Foreskin fibroblast (primary cell): ENCODE measurements at places on chromosomes 5 and 9.

DNA sequence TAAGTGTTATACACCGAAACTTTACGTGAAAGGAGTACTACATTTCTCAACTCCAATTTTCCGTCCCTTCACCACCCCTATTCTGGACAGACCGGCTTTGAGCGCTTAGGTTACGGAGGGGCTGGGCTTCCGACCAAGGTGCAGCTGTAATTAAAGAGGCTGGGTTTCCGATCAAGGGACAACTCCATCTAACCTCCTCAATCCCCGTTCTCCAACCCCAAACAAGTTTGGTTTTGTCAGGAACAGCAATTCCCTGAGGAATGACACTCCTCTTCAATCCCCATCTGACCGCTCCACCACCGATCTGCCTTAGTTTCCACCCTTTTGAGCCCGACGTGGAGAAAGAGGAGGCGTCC is 577 bp downstream of the TUT7 start:
- no peak for DNase-seq

DNA sequence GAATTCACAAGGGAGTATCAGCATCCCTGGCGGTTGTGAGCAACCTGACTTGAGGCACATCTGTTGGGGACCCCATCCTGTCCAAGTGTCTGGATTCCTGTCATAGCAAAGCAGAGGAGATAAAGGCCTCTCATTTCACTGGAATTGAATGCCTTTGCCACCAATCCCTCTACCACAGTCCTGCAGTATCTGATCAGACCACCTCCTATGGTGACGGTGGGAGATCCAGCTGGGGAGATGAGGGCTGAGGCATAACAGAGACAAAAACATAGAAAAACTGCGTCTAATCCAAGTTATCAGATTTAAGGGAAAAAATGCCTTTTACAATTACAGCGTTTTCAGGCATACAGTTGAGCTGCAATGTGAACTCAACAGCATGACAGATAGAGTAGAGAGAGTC is 160.7 kb upstream of the TRPC7 start:
- no peak for DNase-seq

GRCh38 chr9:92895812-92896436 is 18.1 kb upstream of the ZNF484 start:
- DNase-seq = no peak

DNA sequence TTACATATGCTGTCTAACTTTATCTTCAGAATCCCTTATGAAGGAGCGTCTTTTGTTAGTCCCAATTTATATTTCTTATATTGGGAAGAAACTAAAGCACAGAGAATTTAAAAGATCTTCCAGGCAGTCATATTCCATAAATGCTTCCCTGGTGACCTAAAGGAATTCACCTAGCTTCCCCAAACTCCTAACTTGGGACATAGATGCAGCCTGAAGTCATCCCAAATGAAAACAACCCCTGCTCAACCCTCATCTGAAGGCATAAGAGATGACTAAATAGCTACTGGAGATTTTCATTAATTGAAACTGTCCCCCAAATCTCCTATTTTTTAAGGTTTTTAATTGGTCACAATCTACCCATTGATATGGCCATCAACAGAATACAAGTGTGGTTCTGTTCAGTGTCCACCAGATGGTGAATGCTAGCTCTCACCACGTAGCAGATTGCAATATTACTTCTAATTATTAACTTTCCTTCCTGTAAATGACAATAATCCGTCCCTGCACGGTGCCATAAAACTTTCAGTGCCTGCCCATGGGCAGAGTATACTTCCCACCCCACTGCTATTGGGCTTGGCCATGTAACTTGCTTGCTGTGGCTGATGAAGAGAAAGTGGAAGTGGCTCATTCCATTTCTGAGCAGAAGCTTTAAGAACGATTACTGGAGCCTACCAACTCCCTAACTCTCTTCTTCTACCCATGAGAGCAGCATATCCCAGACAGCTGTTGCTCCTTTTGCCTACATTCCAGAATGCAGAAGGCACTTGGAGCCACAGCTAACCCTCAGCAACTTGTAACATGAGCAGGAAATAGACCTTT is 18.7 kb downstream of the PRUNE2 start:
- DNase-seq = peak; percentile 40

DNA sequence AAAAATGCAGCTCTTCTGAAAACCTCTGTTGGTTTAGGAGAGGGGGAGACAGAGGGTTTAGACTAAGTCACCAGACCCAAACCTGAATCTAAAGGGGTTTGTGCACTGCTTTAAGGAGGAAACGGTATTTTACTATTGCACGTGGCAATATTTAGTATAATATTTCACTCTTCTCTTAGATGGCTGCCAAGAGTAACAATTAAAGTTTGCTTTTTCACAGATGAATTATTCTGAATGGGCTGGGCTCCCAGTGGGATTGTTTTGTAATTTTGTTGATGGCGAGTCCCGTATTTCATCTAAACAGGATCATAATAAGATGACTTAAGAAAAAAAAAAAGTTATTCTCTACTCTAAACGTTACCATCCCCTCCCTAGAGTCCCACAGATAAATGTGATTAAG is 245.4 kb downstream of the PCSK5 start:
- peak; percentile 45 for DNase-seq

GRCh38 chr5:56581426-56581825 is 233.9 kb upstream of the MAP3K1 start:
- DNase-seq = no peak

DNA sequence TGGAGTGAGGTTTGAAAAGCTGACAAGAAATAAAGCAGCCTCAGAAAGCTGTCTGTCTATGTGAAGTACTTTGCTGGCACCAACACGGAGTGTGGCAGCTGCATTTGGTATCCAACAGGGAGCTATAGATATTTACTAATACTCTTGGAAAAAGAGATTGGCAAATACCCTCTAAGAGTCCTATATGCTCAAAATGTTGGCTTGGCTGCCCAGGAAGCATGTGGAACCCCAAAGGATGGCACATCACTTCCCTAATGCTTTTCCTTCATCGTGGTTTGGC is 398.3 kb downstream of the TLE4 start:
- DNase-seq = no peak

DNA sequence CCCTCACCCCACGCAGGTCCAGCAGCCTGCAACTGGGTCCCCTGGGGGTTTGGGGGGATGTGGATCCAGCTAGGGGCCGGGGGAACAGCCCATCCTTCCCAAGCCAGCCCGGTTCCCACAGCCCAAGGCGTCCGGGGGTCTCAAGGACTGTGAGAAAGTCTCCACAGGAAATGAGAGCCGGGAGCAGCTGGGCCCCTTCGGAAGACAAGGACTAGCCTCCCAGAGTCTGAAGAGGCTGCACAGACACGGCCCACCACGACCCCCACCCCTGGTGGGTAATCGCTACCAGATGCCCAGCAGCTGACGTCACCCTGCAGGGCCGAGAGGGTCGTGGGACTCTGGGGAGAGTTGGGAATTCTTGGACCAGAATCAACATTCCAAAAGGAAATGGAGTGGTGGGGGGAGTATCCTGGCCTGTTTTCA is 10.5 kb downstream of the SH2D3C start:
- DNase-seq = no peak
